ENCODE measurements at places on chromosomes 6 and 20. TPM values are rescaled to one million over a fixed set of nuclear protein-coding genes. Genes with fewer than 3 reads are reported as not detected.

The LAMA2 gene
- total RNA-seq: 214 TPM

The IGF2R gene
- 137 TPM for total RNA-seq

The KIAA1586 gene
- 6.0 TPM for total RNA-seq

The EYS gene
- not detected for total RNA-seq

The HLA-C gene
- 380 TPM for total RNA-seq

The TRIM31 gene
- total RNA-seq: not detected

The AKAP7 gene
- 3.1 TPM for total RNA-seq

The PXDC1 gene
- 97.5 TPM for total RNA-seq

The ADGRF4 gene
- 0.16 TPM for total RNA-seq

The MEP1A gene
- total RNA-seq: not detected

The APCDD1L gene
- 7.9 TPM for total RNA-seq

The SNPH gene
- 5.5 TPM for total RNA-seq

The IL22RA2 gene
- not detected for total RNA-seq

The OPRM1 gene
- total RNA-seq: not detected

The ACAT2 gene
- total RNA-seq: 31.6 TPM

The DSE gene
- 62.9 TPM for total RNA-seq

The BPIFA1 gene
- not detected for total RNA-seq

The CDS2 gene
- total RNA-seq: 17.8 TPM

The CHRNA4 gene
- not detected for total RNA-seq

The KCNB1 gene
- 0.18 TPM for total RNA-seq

The RFX6 gene
- total RNA-seq: not detected

The BTN3A1 gene
- 6.2 TPM for total RNA-seq

The VIP gene
- not detected for total RNA-seq

The HSPA12B gene
- 1.1 TPM for total RNA-seq

The PCIF1 gene
- total RNA-seq: 17.3 TPM

The RSPO3 gene
- not detected for total RNA-seq

The COL20A1 gene
- total RNA-seq: not detected

The ARFGEF3 gene
- total RNA-seq: 0.32 TPM

The SRSF12 gene
- 0.54 TPM for total RNA-seq

The WFDC10B gene
- total RNA-seq: not detected

The GLP1R gene
- not detected for total RNA-seq

The AVP gene
- not detected for total RNA-seq

The BRD2 gene
- total RNA-seq: 100 TPM

The HACE1 gene
- 11.0 TPM for total RNA-seq

The ADGB gene
- total RNA-seq: not detected

The SIRPB2 gene
- total RNA-seq: not detected
